T-cell (primary cell): ENCODE measurements at places on chromosomes 2 and 18. TPM values are rescaled to one million over a fixed set of nuclear protein-coding genes. Genes with fewer than 3 reads are reported as not detected.

Gene HOXD13
- total RNA-seq = not detected

Gene CDC42EP3
- total RNA-seq = 36.5 TPM

Gene ADAM23
- total RNA-seq = 0.95 TPM

Gene DHRS9
- total RNA-seq = not detected

Gene CLK1
- total RNA-seq = 1,046 TPM

DNA sequence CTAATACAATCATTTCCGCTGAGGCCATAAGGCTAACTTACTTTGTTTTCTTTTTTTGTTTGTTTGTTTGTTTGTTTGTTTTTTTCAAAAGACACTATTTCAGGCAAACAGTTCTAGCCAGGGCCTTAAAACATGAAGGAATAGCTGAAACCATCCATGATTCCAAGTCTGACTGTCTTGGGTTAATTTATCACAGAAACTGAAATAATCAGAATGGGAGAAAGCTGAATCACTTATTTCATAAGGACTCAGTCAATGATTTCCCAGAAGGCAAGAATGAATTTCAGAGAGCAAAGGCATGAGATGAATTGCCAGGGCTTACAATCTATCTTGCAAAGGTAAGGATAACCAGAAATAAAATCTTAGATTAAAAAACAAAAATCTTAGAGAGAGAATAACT lies 1315.1 kb downstream of the SUCLG1 start:
- DNase-seq = no peak

- DNase-seq = no peak
Measured at GRCh38 chr2:81648370-81648769, 1343.8 kb upstream of the LRRTM1 start.

- DNase-seq = no peak
Measured at GRCh38 chr18:46276748-46277147, 172.6 kb downstream of the HAUS1 start.

GRCh38 chr2:95670167-95670566 lies 78.4 kb downstream of the TRIM43 start:
- no peak for DNase-seq

DNA sequence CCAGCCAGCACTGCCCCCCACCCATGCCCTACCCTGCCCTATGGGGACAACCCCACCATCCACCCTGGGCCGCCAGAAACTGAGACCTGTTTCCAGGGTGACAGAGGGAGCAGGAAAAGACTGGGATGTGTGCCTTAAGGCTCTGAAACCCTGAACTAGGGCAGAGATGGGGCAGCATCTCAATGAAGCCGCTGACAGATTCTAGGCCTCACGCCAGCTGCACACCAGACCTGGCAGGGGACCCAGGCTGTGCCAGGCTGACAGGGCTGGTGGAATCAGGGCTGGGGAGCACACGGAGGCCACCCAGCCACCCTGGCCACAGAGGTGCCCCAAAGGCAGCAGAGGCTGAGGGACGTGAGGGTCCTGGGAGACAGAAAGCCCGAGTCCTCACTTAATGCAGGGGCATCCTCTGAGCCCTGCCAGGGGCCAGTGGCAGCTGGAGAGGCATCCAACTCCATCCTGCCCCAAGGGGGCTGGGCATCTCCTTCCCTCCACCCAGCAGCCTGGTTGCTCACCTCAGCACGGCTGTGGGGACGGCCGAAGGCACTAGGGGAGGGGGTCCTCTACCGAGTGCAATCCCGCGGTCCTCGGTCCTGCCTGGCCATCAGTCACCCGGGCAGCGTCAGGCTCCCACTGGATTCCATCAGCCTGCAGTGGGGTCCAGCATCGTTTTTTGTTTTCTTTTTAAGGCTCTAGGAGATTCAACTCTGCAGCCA lies 169.2 kb downstream of the ZFP36L2 start:
- DNase-seq = no peak

DNA sequence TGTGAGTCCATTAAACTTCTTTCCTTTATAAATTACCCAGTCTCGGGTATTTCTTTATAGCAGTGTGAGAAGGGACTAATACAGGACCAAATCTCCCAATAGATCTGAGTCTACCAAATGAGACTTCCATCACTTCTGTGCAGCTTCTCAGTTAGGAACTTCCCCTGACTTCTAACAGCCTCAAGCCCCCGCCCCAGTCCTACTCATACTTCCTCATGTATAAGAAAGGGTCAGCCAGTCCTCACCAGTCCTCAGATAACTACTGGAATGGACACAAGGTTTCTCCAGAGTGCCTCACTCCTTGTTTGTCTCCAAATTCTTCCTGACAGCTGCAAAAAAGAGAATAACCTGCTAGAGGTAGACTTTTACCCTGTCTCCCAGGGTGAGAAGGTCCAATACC lies 19.5 kb downstream of the TTC32 start:
- DNase-seq = no peak

- no peak for DNase-seq
Measured at GRCh38 chr2:64189167-64189566, 44.9 kb upstream of the PELI1 start.

GRCh38 chr2:96684883-96685576 lies 42.5 kb downstream of the FER1L5 start:
- DNase-seq = no peak

GRCh38 chr18:51168026-51168742 lies 29.3 kb downstream of the MEX3C start:
- no peak for DNase-seq

DNA sequence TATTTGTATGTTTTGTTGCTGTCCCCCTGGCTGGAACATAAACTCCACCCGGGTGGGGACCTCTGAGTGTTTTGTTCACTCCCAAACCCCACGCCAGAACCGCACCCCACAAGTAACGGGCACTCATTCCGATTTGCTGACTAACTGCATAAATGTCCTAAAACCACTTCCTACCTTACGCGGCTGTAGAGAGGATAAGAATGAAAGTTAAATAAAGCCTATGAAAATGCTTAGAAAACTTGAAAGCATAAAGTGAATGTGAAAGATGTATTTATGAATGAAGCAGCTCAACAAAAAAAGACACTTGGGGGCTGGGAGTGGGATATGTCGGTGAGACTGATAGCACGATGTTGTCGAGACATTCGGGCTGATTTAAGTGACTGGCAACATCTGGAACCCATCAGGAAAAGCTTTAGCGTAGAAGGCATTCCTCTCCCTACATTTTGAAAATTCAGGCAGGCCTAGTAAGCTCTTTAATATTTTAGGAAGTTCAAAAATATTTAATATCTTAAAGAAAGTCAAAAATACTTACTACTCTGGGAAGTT lies 206.7 kb downstream of the SH3RF3 start:
- DNase-seq = no peak

DNA sequence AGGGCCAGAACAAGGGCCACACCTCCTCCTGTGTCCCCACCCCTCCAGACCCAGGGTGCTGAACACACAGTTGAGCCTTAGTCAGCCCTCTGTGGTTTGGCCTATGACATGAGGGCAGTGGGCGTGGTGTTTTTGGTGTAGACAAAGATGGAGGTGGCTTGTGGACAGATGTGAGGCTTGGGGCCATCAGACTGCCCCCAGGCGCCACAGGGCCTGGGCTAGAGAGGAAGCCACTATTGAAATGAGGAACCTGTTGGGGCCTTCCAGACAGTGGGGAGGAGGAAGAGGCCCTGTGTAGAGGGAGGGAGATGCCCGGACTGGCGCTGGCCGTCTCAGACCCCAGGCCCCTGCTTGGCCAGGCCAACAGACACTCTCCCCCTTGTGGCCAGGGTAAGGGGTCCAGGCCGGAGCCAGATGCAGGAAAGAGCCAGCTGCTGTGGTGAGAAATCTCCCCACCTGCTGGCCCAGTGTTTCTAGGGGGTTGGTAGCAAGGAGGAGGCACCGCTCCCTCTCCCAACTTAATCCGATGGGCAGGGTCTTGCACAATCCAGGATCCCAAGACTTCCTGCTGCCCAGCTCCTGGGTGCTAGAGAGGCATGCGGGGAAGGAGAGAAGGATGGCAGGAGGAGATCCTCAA lies 53.8 kb downstream of the SMAD7 start:
- peak; percentile 43 for DNase-seq

GRCh38 chr2:237874585-237875161 lies 15.2 kb downstream of the RAMP1 start:
- no peak for DNase-seq
